ENCODE measurements at places on chromosomes 12 and 14.

GRCh38 chr12:76533331-76533730, 26.2 kb downstream of the OSBPL8 start:
- no peak for DNase-seq

GRCh38 chr14:82482345-82482744, 948.7 kb upstream of the SEL1L start:
- DNase-seq: no peak

DNA sequence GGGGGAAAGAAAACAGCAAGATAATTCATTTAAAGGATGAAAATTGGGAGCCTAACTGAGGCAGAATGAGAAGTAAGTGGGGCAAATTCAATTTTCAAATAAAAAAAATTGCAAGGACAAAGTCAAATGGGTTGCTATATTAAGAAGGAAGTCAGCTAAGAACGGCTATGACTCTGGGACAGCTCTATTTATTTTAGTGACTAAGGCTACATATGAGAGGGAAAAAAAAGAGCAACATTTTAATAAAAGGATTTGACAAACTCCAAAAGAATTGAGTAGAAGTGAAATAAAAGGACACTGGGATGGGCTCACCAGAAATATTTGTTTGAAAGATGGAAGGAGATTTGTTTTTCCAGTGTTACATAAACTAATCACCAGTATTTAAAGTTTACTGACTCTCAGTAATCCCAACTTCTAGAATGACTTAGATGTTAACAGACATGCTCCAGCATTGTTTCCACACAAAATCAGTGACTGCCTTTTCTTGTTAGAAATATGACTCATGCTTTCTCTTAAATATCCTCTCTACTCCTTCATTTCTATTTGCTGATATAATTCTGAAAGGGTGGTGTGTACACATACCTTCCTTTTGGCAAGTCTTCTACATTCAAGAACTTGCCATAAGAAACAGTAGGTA, 198.5 kb downstream of the SLC25A21 start:
- DNase-seq: no peak

DNA sequence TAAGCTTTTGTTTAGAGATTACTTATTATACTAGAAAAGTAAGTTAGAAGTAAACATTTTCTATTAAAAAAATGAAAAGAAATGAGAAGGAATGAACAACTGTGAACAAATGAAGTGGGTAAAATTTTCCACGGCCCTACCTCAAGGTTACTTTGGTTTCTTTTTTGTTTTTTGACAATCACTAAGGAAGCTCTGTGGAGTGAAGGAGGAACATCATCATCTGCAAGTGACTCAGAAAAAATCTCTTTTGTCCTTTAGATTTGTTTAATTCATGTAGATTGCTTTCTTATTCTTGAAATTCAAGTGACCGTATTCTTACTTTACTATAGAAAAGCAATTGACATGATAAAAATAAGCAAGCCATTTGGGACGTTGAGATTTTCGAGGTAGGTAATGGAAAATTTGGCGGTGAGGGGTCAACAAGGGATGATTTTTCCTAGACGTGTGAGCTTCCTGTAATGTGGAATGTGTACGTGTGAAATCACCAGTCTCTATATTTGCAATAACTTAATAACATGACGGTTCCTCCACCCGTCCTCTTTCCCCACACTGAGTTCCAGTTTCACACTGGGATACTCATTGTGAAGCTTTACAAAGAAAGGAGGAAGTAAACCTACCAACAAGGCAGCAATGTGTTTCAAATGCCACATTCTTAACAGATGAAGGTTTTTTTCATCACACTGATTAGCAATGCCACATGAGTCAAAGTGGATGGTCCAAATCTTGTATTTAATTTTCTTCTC, 62.3 kb upstream of the EGLN3 start:
- no peak for DNase-seq

- peak; percentile 71 for DNase-seq
These were observed 122.7 kb downstream of the SLC38A6 start for GRCh38 chr14:61103541-61104339.

DNA sequence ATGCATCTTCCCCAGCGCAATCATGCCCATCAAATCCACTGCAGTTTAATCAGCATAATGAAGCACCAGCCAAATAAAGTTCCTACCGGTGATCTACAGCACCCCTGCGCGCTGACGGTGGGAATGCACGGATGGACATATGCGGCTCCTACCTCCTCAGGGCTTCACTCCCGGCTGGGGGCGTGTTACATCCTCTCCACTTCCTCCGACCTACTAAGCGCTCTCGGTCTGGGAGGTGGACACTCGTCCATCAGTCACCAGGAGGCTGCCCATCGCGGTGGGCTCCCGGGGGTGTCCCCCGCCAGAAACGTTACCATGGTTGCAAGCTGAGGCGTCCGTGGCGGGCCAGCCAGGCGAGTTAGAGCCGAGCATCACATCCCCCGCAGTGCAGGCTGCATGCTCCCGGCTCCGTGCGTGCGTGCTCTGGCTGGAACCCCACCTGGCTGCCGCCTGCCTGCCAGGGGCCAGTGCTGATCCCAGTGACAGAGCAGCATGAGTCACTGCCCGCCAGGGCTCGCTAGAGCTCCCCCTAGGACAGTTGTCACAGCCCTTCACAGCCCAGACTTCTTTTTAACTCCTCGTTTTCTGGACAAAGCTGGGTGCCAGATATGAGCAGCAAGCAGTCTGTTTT, 73.0 kb downstream of the CIT start:
- peak; percentile 76 for DNase-seq

- no peak for DNase-seq
These were observed 35.8 kb downstream of the VEZT start for GRCh38 chr12:95253386-95253785.

DNA sequence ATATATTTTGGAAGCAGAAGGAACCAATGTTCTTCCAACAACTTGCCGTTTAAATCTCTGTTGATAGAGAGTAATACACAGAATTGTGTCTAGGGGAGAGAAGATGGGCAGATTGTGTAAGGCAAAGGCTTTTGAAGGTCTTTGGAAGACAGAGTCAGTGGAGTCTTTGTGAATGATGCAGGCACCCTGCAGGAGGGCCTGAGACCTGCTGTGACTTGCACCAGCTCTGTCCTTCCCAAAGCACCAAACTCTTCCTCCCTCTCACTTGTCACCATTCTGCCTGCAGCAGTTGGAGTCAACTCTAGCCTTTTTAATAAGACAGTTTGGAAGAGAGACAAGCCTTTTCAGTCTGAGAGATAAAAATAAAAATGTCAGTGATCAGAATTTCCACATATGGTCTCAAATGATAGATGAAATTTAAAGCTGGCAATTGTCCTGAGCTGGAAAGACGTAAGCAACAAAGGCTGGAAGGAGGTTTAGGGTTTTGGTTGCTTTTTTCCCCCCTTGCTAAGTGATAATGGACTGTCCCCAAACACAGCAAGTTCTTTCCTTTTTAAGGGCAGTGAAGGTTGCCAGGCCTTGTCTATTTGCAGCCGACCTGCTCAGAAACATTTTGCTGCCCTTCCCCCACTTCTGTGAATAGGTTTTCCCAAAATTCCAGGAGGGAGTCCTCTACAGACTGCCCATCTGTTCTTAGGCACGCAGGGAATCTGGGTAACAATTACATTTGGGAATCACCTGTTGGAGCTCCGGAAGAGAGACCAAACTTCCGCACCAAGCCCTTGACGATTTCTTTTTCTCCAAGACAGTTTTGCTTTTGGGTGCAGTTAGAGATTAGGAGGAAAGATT, 103.0 kb upstream of the NTF3 start:
- no peak for DNase-seq

- no peak for DNase-seq
These were observed 153.1 kb downstream of the ANO6 start for GRCh38 chr12:45368841-45369489.

DNA sequence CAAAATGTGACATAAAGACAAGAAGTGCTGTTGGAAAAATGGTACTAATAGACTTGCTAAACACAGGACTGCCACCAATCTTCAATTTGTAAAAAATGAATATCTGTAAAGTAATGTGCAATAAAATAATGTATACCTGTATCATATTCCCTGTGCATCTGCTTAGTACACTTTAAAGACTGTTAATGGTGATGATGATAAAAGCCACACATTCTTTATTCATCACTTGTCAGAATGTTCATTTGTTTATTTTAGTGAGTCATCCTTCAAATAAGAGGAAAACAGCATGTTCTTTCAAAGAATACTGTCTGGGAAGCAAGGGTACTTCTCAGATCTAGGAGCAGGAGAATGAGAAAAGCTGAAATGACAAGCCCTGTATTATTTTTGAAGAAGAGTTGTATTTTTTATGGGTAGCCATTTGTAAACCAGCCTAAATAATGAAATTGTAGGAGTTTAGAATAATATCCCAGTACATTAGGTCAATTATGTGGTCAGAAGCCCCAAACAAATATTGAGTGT, 78.3 kb upstream of the PSMA6 start:
- DNase-seq: no peak

GRCh38 chr12:74283646-74284045, 254.0 kb upstream of the ATXN7L3B start:
- no peak for DNase-seq

DNA sequence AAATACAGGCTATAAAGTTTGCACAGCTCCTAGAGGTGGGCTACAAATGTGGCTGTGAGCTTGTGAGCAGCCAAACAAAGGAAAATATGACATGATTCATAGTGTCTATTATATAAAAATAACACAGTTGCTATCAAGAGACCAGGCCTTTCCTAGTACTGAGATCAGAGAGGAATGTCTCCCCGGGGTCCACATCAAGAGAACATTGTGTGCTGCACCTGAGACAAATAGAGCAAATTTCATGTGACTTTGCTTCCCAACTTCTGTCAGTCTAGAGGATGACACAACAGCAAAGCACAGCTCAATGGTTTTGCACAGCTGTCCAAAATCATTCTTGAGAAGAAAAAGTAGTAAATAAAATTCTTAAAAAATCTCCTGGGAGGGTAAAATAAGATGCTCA, 297.5 kb upstream of the PRKD1 start:
- DNase-seq: no peak

- DNase-seq: peak; percentile 39
These were observed 24.3 kb upstream of the PLEKHD1 start for GRCh38 chr14:69460093-69460701.

DNA sequence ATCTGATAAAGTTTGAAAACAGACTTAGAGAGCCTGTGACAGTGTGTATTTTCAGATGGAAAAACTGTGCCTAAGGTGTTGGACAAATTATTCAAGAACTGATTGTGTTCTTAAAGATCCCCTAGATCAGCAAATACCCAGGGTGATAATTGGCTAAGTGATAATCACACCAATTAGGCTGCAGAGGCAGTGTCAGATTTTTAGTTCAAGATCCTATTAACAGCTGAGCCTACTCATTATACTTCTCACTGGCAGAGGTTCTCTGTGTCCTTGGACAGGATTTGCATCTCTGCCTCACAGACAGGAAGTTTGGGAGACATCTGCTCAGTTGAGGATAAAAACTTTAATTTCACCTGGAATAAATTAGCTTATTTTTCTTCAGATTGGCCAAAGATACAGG, 4.3 kb upstream of the FGD4 start:
- DNase-seq: no peak

GRCh38 chr14:71481021-71481654, 451.1 kb upstream of the RGS6 start:
- DNase-seq: no peak

DNA sequence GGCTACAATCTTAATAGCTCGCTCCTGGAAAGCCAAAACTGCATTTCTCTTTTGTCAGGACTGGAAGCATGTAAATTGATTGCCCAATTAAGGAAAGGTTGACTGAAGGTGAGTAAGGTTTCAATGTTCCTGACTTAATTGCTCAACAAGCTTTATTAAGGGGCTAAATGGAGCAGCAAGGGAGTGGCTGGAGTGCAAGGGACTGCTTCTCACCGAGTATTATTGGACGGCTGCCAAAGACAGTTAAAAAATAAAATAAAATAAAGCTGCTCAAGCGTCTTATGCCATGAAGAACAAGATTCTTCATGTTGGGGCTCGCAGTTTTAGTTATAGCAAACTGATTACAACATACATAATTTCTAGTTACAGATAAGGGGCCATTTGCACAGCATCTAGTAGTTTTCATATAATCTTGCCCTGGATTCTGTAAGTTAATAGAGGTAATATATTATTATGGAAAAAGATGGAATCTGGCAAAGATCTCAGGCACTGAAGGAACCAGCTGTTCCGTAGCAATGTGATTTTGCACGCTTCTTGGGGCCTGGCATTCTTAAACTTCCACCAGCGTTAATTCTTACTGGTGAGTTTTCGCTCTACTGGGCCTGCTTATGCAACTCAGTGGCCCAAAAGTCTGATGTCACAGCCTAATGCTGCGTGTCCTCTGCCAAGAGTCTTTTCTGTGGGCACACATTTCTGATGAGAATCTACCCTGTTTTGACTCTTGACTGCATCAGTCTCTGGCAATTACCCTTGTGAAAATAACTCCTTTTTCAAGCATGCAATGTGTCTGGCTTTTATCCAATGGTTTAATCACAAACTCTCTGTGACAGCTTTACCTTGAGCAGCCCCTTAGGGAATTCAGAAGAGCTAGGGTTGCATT, 108.5 kb downstream of the SLC38A1 start:
- DNase-seq: no peak

GRCh38 chr14:28488684-28489083, 277.9 kb upstream of the FOXG1 start:
- DNase-seq: no peak

- no peak for DNase-seq
These were observed 71.8 kb upstream of the MAX start for GRCh38 chr14:65173973-65174693.

GRCh38 chr12:69840727-69841126, 15.7 kb downstream of the MYRFL start:
- no peak for DNase-seq

DNA sequence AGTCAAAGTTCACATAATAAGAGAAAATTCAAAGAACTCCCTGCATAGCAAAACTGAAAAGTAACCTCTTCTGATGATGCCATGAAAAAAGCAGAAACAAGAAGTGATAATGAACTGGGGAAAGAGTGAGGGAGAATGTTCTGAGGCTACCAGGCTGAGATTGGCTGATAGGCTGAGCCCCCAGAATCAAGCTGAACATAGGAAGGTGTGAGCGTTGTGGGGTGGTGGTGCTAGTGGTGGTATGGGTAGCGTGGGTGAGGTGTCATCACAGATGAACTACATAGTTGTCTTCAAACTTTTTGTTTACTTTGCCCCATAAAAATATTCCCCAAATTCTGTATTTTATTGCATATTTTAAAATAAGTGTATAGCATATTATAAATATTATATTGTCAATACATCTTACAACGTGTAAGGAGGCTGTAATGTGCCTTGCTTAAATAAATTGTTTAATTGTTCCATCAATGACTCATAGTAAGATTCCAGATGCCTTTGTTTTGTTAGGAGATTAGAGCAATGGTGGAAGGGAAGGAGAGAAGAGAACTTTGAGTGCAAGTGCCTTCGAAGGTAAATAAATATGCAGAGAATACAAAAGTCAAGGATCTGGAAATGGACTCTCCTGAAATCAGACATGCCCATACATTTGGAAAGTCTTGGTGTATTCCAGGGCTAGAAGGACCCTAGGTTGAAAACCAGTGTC, 15.8 kb upstream of the CFAP54 start:
- DNase-seq: no peak

DNA sequence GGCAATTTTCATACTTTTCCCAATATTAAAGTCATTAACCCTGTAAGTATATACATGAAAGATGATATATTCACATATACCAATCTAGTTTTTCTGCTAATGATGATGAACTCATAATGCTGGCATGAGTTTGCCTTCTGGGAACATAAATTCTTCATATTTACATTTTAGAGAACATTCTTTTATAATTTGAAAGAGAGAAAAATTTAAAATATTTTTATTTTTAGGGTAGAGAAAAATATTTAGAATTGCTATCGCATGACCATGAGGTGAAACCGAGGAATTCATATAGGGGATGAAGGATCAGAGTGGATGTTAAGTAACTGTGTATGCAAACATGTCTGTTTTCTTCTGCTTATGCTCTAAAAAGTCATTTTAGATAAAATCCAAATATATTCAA, 825.3 kb upstream of the FLRT2 start:
- no peak for DNase-seq
